Activated gamma-delta T cell (primary cell): ENCODE measurements at places on chromosomes 6 and 20.

DNA sequence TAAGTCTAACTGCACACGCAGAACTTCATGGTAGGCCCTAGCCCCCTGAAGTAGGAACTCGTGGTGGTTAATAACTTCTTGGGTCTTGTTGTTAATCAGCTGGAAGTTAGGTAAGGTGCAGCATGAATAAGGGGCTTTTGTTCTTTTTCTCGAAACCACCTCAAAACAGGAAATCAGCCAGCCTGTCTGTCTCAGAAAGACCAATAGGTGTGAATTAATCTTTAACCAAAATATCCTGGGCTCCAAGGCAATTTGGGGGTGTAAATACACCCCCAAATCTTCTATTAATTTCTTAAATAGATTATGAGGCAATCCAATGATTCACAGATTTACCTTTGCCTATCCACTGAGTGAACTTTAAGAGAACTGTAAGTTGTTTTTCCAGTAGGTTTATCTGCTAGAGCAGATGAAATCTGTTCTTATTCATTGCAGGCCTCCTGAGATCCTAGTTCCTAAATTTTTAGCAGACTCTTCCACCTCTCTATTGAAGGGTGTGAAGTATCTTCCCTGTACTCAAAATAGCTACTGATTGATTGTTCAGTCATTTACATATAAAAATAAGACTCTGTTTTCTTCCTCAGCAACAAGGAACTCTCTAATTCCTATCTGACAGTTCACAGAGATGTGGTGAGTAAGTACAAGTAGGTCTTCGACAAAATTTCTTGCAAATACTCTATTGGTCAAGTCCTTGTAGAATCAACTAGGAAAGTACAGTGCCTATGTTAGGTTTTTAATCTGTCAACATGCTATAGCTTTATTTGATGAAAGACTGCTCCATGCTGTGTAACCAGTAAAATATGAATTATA is 427.1 kb upstream of the NOX3 start:
- DNase-seq: no peak

DNA sequence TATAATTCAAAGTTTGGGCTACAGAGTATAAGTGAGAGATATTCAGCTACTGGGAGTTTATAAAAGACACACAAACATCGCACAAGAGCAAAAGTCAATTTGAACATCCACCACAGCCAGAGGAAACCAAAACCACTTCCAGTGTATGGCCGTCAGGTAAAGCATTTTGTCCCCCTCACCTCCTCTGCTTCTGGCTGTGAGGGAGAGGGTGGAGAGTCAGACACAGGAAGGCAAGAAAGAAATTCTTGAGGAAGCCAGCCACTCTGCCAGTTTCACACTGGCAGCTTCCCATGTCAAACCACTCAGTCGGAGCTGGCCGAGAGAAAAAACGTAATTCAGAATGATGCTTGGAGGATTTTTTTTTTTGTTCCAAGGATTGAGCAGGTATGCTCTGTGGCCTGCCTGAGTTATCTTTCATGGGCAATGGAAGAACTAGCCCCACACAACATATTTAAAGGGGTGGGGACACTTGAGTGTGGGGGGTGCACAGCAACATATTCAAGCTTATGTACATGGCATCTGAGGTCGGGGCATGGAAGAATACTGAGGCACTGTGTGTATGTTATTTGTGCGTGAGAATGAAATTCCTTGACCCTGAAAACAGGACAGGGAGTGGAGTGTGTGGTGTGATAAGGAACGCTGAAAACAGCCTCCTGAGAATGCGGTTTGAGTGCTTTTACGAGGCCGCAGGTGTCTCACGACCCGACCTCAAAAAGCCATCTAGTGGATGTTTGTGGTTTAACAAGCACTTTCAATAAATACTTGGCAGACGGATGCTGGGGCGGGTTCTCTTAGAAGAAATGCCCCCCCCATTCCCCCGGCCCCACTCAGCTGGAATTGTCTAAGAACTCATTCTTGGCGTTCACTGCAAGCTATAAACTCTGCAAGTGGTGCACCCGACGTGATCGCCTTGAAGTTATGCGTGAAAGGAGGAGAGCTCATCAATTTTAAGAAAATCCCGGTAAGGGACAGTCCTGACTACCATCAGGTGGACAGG is 27.5 kb upstream of the ZBTB22 start:
- DNase-seq: no peak

- DNase-seq: no peak
These were observed 258.9 kb downstream of the KIF16B start for GRCh38 chr20:16314320-16314719.

DNA sequence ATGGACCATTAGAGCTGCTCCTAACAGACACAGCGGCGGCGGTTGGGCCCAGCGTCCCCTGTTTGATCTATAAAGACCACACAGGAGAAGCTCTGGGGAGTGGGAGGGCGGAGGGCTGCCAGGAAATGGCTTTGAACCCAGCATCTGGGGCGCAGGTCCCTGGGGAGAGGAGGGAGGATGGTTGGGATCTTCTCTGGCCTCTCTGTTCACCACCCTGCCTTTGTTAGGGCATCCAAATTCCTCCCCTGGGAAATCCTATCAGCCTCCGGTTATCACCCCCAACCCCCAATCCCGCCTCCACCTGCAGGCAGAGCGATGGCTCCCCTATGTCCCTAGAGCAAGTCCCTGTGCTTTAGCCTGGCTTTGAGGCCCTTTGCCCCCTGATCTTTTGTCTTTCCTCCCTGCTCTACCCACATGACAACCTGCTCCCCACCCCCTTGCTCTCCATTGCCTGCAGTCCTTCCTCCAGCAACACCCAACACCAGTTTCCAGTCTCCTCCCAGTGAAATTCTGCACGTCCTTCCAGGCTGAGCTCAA is 7.1 kb downstream of the XKR7 start:
- no peak for DNase-seq

DNA sequence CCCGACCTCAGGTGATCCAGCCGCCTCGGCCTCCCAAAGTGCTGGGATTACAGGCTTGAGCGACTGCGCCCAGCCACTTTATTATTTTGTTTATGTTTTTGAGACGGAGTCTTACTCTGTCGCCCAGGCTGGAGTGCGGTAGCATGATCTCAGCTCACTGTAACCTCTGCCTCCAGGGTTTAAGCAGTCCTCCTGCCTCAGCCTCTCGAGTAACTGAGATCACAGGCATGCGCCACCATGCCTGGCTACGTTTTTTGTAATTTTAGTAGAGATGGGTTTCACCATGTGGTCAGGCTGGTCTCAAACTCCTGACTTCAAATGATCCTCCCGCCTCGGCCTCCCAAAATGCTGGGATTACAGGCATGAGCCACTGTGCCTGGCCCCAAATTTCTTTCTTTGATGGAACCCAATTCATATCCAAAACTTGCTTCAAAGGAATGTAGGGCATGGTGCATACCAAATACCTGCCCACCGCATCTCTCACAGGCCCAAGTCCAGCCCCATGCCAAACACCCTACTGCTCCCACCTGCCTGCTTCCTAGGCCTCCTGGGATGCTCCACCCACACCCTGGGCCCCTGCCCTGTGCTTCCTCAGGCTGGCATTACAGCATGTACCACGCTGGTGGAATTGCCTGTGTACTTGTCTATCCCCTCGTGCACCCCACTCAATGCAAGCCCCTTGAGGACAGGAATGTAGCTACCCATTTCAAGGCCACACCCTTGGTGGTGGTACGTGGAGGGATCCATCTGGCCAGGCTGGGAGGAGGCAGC is 4.9 kb upstream of the HMGA1 start:
- no peak for DNase-seq

DNA sequence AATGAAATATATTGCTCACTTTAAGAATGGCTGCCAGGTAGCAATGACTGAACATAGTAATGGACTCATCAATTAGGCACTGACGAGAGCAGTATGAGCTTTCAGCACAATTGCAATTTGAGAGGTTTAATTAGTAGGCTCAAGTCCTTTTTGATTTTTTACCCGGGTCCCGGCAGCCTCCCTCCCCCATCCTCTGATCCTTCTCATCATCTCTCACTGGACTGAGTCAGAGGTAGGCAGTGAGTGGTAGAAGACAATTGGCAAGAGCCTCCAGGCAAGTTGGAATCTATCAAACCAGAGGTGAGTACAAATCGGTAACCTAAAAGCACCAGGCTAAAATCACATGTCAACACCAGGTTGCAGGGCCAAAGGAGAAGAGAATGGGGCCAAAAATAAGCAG is 107.9 kb downstream of the DCDC2 start:
- no peak for DNase-seq

- DNase-seq: no peak
These were observed 39.2 kb downstream of the ZC3H12D start for GRCh38 chr6:149445573-149445972.

- DNase-seq: no peak
These were observed 180.2 kb downstream of the MAFB start for GRCh38 chr20:40508821-40509220.

DNA sequence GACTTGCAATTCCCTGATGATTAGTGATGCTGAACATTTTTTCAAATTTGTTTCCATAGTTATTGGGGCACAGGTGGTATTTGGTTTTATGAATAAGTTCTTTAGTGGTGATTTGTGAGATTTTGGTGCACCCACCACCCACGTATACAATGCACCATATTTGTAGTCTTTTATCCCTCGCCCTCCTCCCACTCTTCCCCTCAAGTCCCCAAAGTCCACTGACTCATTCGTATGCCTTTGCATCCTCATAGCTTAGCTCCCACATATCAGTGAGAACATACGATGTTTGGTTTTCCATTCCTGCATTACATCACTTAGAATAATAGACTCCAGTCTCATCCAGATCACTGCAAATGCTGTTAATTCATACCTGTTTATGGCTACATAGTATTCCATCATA is 167.3 kb downstream of the MYLK4 start:
- no peak for DNase-seq

- no peak for DNase-seq
These were observed 49.1 kb downstream of the MAP7 start for GRCh38 chr6:136501096-136501495.

GRCh38 chr6:68636666-68637065 is 1.6 kb downstream of the ADGRB3 start:
- no peak for DNase-seq

GRCh38 chr6:30158475-30159040 is 2.5 kb downstream of the TRIM10 start:
- no peak for DNase-seq

- no peak for DNase-seq
These were observed 94.8 kb upstream of the SCAF8 start for GRCh38 chr6:154638369-154638768.

DNA sequence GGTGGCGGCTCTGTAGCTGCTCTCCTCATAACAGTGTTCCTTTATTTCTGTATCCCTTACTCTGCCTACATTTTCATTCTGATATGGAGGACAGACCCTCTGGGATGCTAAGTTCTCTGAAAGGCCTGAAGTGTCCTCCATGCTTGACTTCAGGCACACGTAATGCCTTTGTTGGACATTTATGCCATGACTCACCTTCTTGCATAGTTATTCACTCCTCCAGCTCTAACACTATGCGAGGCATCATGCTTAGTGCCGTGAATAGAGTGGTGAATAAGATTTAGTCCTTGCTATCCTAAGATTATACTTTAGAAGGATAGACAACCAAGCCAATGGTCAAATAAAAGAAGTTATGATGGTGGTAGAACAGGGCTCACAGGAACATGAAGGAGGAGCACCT is 760.9 kb upstream of the FLRT3 start:
- no peak for DNase-seq

DNA sequence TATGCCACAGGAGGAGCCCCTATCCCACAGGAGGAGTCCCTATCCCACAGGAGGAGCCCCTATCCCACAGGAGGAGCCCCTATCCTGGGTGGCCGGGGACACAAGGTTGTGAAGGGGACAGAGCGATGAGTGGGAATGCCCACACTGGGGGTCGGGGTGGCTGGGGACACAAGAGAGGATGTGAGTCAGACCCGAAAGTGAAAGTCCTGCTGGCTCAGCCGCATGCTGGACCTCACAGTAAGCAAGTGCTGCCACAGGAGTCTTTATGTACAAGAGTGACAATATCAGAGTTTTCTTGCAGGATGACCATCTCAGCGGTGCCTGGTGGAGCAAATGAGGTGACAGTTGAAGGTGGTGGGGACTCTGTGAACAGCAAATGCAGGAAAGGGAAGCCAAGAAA is 93.7 kb downstream of the PSMB1 start:
- no peak for DNase-seq

GRCh38 chr6:133591275-133591674 is 297.6 kb upstream of the TCF21 start:
- no peak for DNase-seq

DNA sequence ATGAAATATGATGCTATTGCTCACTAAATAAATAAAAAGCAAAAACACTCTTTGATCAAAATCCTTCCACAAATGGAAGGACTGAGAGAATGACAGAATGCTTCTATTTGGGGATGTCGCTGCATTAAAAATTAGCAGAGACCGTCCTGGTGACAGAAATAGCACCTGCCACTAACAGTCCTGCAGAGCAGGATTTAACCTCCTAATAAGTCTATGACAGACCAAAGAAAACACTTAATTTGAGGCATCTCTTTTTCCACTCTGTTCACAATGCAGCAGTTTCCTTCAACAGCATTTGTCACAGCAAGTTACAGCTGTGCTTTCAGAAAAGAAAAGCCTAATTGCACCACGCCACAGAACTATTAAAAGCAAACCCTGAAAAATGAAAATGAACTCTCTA is 140.6 kb upstream of the BEND6 start:
- DNase-seq: no peak

- peak; percentile 17 for DNase-seq
These were observed 1.1 kb downstream of the L3MBTL3 start for GRCh38 chr6:130019326-130020072.

GRCh38 chr6:2840749-2841061 is 958 bp downstream of the SERPINB1 start:
- DNase-seq: no peak

- DNase-seq: no peak
These were observed 454.6 kb upstream of the MARCKS start for GRCh38 chr6:113402544-113402943.

GRCh38 chr20:11173916-11174315 is 500.1 kb upstream of the JAG1 start:
- no peak for DNase-seq

DNA sequence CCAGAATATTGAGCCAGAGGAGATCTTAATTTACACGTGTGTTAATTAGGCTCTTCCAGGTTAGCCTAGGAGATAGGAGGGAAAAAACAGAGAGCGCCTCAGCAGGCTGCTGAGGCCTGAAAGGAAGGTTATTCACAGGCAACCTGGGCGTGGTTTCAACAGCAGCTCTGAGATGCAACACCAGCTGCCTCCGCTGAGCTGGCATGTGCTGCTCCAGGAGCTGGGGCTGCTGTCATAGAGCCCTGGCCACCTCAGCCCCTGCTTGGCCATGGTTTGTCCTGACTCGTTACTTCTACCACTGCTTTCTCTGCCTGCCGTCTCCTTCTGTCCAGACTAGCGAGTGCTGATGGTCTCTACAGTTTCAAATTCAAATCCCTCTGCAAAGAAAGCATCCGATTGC is 32.4 kb upstream of the RPP40 start:
- DNase-seq: no peak

DNA sequence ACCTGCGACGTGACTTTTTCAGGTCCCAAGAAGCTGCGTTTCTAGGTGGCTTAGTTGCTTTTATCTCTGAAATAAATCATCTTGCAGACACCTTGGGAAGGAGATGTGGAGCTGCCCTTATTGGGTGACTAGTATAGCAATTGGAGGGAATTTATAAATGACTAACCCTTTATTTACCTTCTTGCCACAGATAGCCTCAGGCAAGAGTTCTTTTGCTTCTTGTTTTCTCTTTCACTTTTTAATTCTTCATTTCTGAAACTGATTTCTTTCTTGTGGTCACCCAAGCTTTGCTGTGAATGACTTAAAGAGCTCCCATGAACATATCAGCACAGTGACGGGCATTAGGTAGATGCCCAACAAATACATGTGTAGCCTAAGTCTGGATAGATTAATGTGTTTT is 3.0 kb downstream of the ADGRF4 start:
- DNase-seq: no peak
